IMR-90 (cell line): ENCODE measurements at places on chromosomes 1 and 21. TPM values are rescaled to one million over a fixed set of nuclear protein-coding genes. Genes with fewer than 3 reads are reported as not detected.
A peak's percentile ranks its signal among the peaks of the same experiment; 100 is the strongest.

Gene LCE1C
- not detected in 2 replicates for total RNA-seq

GRCh38 chr1:32363713-32364112 is 1.4 kb downstream of the TSSK3 start:
- no peak for DNase-seq

- no peak for DNase-seq
Observed at GRCh38 chr1:30639881-30640452, 83.4 kb downstream of the MATN1 start.

Gene KRTAP10-3
- total RNA-seq, result not detected in 2 replicates

Gene OR2L8
- not detected in 2 replicates for total RNA-seq

Gene AMY2B
- total RNA-seq, result 0.72 and 1.1 TPM in 2 replicates

Gene ARHGEF16
- total RNA-seq, result 0.18 TPM in 1 of 2 replicates, not detected in the other

Gene TNFRSF14
- 1.3 and 1.7 TPM in 2 replicates for total RNA-seq

Gene BNIPL
- under 0.01 TPM in 1 of 2 replicates, not detected in the other for total RNA-seq

GRCh38 chr1:225736437-225737098 is 41.1 kb upstream of the SRP9 start:
- DNase-seq, result no peak

DNA sequence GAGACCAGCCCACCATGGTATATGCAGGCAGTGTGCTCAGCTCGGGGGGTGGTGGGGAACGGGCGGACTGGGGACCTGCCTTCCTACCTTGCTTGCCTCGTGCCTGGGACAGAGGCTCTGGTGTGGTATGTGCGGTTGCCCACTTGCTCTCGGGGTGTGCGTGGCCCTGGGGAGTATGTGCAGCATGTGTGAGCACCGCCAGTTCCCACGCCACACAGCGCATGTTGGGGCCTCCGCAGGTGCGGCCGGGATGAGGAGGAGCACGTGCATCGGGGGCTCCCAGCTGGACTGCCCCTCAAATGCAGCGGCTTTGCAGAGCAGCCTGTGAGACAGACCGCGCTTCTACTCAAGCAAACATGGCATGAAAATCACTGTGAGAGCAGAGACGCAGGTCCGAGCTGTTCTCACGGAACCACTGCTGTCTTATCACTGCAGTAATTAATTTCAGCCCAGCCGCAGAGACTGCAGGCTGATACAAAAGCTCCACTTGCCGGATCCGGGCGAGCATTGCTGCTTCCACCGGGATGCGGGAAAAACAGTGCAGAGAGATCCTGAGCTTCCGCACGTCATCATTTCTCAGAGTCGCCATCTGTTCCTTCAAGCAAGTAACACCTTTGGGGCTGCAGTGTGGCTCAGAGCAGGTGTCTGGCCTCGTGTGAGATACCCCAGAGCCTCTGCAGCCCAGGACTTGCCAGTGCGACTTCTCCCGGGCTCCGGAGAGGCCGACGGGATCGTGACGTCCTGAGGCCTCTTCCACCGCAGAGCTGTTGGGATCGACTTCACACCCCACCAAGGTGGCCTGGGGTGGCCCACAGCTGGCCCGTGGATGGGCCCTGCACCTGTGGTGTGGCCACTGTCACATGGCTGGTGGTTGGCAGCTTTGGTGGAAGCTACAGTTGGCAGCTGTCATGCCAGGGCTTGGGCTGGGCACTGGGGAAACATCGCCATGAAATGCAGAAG is 92.6 kb upstream of the ACTRT2 start:
- DNase-seq, result no peak

DNA sequence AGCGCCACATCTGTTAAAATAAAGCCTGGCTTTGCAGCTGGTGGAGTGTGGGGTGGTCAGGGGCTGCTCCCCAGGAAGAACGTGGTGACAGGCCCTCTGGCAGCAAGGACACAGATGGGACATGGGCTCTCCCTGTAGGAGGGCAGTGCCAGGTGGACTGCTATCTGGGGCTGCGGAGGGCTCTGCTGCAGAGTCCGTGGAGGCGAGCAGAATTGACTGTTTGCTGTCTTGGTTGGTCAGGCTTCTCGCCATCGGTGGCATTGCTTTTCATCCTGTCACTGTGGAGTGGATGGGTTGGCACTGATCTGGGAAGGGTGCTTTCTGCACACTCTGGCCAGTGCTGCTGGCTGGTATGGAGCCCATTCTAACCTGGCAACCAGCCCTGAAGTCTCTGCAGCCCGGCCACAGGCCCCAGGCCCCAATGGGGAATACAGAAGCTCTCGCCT is 103.0 kb downstream of the LAMC2 start:
- DNase-seq, result no peak

- no peak for DNase-seq
Observed at GRCh38 chr1:11198851-11199594, 9.9 kb downstream of the ANGPTL7 start.

Gene SIM2
- 1.9 and 2.2 TPM in 2 replicates for total RNA-seq

DNA sequence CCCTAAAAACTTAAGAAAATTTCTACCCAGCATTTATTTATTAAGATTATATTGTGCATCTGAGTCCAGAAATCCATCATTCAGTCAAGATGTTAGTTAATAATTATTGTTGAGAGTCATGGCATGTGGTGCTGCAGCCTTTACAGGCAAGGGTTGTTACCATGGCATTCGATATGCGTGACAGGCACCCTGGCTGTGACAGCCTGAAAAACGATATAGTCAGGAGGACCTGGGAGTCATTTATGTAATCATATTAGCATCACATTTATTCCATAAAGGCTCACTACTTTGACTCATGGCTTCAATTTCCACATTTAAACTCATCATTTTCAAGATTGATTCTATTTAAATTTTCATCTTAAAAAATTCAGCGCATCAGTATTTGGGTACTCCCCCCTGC is 68.0 kb downstream of the CACHD1 start:
- DNase-seq, result no peak

Gene CD247
- total RNA-seq, result not detected in 2 replicates

GRCh38 chr1:79568411-79568810 is 561.9 kb upstream of the ADGRL4 start:
- peak; percentile 51 for DNase-seq

GRCh38 chr1:24010650-24011049 is 30.5 kb upstream of the SRSF10 start:
- no peak for DNase-seq

- DNase-seq, result peak; percentile 16
Observed at GRCh38 chr1:66343569-66344325, 190.2 kb upstream of the SGIP1 start.

- peak; percentile 47 for DNase-seq
Observed at GRCh38 chr1:26102526-26102925, 9.1 kb upstream of the PDIK1L start.

- no peak for DNase-seq
Observed at GRCh38 chr1:13675151-13675651, 24.8 kb upstream of the PRDM2 start.

DNA sequence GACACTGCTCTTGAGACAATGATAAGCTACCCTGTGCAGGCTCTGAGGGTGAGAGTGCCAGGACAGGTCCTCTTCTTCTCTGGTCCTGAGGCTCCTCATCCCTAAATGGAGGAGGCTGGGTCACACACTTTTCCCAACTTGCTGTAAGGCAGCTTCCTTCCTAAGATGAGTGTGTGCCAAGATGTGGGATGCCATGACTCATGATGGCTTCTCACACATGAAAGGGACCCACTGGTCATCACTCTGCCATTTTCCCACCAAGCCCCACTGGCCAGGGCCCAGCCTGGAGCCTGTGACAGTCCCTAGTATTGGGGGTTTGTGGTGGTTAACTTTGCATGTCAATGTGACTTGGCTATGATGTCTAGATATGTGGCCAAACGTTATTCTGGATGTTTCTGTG is 54.4 kb downstream of the CNIH3 start:
- peak; percentile 13 for DNase-seq
